ENCODE measurements at places on chromosomes 4 and X.

DNA sequence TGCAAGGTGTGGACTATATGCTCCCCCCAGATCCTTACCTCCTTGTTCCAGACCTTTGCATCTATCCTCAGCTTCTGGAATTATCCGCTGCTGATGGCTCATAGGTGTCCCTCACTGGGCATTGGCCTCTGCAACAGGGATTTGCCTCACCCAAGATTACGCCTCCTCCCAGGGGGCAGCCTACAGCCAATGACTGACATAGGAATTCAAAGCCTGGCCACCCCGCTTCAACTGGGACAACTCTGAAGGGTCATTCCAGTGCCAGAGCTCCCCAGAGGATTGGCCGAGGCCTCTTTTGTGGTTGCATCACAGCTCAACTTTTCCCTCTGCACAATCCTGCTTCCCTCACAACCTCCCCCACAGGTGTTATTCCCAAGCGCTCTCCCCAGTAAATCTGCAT lies 5.0 kb downstream of the SYN1 start:
- DNase-seq = no peak

DNA sequence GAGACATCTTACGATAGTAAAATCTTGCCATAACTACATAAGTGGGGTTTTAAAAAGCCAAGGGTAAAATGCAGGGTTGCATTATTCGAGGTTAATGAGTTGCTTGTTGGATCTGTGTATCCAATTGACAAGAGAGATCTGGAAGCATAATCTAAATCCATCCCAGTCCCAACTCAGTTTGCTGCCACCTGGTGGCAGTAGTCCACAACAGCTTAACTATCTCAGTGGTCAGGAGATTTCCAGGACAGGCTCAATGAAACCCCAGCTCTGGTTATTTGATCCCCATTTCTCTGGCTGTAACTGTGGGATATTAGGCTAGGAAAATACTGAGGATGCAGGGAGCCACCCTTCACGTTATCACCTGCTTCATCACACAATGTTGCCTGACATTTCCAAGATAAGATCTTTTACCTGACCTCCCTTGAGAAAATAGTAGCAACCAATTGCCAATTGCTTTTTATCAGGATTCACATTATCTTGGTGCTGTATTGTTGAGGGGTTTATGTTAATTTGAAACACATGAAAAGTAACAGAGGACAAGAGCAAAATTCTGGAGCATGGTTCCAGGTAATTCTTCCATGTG lies 88.2 kb upstream of the TNIP3 start:
- DNase-seq = peak; percentile 9

DNA sequence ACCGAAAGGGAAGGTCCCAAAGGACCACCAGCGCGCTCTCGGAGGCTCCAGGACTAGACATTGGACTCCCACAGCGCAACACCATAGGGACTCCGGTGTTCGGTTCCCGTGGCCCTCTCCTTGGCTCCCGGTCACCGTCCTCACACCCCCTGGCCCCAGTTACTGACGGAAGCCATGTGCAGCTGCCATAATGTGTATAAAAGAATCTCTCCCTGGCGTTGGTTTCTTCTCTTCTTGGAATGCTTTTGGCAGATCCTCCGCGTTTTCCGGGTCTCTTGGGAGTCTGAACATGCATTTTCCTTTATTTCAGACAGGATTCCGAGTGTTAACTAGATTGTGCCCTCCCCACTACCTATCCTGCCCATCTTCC lies 69.8 kb downstream of the FBXO8 start:
- no peak for DNase-seq

DNA sequence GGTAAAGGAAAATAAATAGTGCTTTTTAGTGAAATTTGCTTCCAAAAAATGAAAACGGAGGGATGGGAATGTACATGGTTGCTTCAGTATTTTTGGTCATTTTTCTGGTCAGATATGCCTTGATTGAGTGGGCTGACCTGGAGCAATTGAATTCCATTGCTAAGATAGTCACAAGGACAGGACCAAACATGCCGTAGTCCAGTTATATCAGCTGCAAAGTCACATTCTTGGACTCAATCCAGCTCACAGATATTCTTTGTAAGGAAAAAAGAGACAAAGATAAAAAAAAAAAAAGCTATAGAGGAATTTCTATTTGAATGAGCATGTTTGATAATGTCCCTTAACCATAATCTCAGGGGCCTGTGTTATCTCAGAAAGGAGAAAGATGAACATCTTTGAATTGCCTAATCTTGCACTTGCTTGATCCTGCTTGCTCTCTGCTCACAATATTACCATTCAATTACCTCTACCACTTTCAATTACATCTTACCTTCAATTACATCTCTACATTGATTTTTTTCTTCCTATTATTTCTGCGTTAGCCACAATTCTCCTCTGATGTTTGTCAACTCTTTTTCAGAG lies 75.4 kb upstream of the PACRGL start:
- DNase-seq = no peak

- no peak for DNase-seq
Observed at GRCh38 chrX:18575744-18576143, 96.2 kb downstream of the RS1 start.

- DNase-seq = no peak
Observed at GRCh38 chr4:30073011-30073710, 647.0 kb upstream of the PCDH7 start.
